ENCODE measurements at places on chromosomes 13 and 19.

GRCh38 chr13:22080832-22081231, 410.0 kb downstream of the FGF9 start:
- DNase-seq, result no peak

GRCh38 chr19:18780081-18780480, 11.0 kb downstream of the COMP start:
- DNase-seq, result no peak

DNA sequence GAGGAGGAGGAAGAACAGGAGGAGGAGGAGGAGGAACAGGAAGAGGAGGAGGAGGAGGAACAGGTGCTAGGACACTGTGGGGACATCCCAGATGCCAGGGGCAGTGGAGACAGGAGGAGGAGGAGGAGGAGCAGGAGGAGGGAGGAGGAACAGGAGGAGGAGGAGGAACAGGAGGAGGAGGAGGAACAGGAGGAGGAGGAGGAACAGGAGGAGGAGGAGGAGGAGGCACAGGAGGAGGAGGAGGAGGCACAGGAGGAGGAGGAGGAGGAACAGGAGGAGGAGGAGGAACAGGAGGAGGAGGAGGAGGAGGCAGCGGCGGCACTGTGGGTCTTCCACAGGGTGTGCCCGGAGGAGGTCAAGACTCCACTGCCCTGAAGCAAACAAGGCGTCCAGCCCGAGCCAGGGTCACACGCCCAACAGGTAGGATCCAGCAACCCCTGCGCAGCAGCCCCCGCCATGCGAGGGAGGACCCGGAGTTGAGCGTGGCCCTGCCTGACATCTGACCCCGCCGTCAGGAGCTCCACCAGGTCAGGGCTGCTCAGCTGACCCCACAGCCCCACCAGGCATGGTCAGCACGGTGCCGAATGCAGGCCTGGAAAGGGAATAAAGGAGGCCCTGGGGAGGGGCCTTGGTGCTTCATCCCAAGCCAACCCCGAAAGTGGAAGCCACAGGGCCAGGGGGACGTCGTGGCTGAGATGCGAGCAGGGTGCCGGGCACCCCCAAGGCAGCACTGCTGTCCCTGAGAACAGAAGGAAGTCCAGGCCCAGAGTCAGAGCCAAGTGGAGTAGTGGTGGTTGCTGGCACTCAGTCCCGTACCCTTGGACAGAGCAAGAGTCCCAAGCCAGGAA, 9.2 kb downstream of the SBNO2 start:
- no peak for DNase-seq

DNA sequence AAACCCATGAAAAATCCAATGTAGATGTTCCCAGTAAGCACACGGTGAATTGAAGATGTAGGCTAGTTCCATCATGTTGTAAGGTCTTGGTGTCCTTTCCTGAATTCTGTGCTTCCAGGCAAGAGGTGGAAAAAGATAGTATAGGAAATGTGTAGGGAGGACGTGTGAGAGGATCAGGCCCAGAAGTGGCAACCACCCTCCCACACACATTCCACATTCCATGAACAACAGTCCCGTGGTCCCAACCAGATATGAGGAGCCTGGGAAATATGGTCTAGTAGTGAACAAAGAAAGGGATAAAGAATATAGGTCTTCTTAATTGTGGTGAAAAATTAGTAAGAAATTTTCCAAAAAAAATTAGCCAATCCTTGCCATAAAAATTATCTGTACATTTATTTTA, 1254.2 kb upstream of the SLC10A2 start:
- DNase-seq, result no peak

DNA sequence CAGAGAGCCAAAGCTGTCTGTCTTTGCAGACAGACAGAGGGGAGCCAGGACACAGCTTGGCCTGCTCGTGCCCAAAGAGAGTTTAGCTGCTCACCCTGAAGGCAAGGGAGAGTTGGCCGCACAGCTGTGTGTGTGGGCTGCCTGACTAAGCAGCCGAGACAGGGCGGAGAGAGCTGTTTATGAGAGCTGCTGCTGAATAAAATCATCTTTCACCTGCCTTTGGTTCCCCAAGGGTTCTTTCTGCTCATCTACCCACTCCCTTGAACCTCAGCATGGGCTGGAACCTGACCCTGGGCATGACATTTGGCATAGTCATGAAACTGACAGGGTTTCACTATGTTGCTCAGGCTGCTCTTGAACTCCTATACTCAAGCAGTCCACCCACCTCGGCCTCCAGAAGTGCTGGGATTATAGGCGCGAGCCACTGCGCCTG, 98.2 kb downstream of the RBM26 start:
- DNase-seq, result no peak

- no peak for DNase-seq
These were observed 5.1 kb downstream of the PPP1R12C start for GRCh38 chr19:55112246-55112776.

DNA sequence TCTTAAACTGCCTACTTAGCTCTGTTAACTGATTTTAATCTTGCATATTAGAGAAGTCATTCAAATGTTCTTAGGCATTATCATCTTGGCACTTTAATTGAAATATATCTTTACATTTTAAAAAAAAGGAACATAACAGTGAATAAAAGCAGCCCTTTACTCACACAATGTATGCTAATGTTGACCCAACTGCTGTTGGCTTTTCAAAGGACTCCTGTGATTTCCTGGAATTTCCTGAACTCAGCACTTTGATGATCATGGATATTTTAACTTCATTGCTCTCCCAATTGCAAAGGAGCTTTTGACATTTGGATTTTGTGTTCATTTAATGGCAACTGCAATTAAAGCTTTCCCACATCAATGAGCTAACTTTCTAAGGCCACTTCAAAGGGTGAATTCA, 1230.3 kb downstream of the DIAPH3 start:
- no peak for DNase-seq

GRCh38 chr13:36530861-36531590, 98.7 kb downstream of the CCNA1 start:
- no peak for DNase-seq

DNA sequence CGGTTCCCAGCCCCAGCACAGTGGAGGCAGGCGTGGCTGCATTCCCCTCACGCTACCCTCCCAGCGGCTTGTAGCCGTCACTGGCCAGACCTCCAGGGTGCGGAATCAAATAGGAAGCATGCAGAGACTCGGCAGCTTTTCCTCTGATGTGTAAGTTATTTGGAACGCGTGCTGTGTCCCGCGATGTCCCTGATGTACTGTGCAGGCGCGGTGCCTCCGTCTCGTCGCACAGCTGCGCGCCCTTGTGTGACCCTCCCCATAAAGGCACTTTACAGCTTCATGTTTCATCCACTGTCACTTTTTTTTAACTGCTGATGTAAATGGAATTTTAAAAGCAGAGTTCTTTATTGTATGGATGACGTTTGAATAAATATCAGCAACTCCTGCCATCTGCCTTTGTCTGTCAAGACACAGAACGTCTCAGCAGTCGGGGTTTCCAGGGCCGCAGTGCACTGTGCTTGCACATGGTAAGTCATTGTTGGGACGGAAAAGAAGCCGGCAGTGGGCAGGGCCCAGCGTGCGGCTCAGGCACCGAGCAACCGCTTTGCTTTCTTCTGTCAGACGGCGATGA, 7.3 kb upstream of the F7 start:
- DNase-seq, result no peak

DNA sequence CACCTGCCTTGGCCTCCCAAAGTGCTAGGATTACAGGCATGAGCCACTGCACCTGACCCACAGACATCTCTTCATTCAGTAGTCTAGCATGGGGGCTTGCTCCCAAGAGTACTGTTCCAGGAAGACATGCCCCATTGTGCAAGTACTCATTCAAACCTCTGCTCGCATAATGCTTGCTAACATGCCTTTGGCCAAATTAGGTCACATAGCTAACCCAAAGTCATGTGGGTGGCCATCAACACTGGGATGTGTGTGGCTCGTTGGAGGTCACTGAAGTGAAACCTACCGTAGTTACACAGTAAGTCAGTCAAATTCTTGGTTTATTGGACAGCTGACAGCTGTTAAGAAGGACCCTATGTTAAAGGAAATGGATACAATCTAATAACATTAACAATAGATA, 20.3 kb downstream of the RFXAP start:
- DNase-seq, result no peak

DNA sequence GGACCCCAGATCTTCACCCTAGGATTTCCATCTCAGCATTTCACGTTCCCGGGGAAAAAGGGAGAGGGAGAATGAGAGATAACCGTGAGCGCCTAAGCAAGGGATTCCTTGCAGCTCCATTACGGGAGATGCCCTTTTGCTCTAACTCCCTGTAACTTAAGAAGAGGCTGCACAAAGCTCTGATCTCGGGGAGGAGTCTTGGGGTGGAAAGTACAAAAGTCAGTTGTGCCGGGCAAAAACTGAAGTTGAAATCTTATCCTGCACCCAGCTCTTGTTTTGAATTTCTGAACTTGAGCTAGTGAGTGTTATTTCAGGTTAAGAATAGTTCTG, 256.4 kb upstream of the SOX21 start:
- no peak for DNase-seq

GRCh38 chr13:104315606-104316005, 1249.4 kb upstream of the SLC10A2 start:
- DNase-seq, result no peak

GRCh38 chr19:28501976-28502375, 711.0 kb downstream of the UQCRFS1 start:
- DNase-seq, result no peak

GRCh38 chr13:100059827-100060226, 29.1 kb upstream of the PCCA start:
- no peak for DNase-seq

- no peak for DNase-seq
These were observed 5.3 kb downstream of the CARM1 start for GRCh38 chr19:10876459-10877240.

GRCh38 chr19:51025809-51026553, 435 bp downstream of the KLK11 start:
- DNase-seq, result no peak

All from effector memory CD8-positive, alpha-beta T cell (primary cell).